ENCODE measurements at places on chromosomes 6 and 20. TPM values are rescaled to one million over a fixed set of nuclear protein-coding genes. Genes with fewer than 3 reads are reported as not detected.

The ARFGEF3 gene
- total RNA-seq = 15.3 TPM

The ALDH5A1 gene
- total RNA-seq = 1.2 TPM

The MAFB gene
- total RNA-seq = 4.6 TPM

The PAK5 gene
- total RNA-seq = 6.8 TPM

The SUPT3H gene
- total RNA-seq = 16.0 TPM

The C6orf141 gene
- not detected for total RNA-seq

The HUS1B gene
- 1.1 TPM for total RNA-seq

The FLRT3 gene
- 5.7 TPM for total RNA-seq

The TCP11 gene
- not detected for total RNA-seq

The RNF182 gene
- total RNA-seq = 1.8 TPM

The TNF gene
- not detected for total RNA-seq

The VIP gene
- not detected for total RNA-seq

The CST2 gene
- total RNA-seq = not detected

The CRIP3 gene
- total RNA-seq = 0.69 TPM

The GRIK2 gene
- total RNA-seq = 95.5 TPM

The SPTLC3 gene
- not detected for total RNA-seq

Data from glutamatergic neuron (in vitro differentiated cells).